Globus pallidus (tissue), 1 donor: ENCODE measurements at places on chromosomes 5 and 9.

DNA sequence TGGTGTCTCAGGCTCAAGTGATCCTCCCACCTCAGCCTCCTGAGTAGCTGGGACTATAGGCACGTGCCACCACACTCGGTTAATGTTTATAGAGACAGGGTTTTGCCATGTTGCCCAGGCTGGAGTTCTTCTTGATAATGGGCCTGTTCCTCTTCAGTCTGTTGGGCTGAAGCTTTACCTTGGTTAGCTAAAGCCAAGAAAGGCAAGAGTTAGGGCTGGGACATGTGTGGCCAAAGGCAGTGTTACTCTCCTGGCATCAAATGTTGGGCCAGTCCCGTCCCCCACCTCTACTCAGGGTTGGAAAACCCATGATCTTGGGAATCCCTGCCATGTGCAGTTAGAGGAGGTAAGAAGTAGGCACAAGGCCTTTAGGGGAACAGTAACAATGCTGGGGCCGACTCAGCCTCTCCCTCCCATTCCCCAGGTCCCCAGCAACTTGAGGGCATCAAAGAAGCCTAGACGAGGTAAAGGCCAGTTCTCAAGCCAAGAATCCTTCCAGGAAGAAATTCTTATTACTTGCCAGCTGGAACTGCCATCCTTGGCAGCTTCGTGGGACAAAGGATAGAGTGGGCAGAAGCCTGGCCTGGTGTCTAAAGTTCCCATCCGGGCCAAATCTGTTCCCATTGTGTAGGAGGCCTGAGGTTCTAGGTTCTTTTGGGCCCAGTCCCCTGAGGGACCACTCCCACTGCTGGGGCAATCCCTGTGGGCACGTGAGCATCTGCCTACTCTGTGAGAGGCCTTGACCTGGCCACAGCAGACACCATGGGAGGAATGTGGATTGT lies 4.5 kb downstream of the EGR1 start:
- no peak for DNase-seq

- no peak for DNase-seq
These were observed 27.7 kb upstream of the ZNF622 start for GRCh38 chr5:16493261-16493660.

DNA sequence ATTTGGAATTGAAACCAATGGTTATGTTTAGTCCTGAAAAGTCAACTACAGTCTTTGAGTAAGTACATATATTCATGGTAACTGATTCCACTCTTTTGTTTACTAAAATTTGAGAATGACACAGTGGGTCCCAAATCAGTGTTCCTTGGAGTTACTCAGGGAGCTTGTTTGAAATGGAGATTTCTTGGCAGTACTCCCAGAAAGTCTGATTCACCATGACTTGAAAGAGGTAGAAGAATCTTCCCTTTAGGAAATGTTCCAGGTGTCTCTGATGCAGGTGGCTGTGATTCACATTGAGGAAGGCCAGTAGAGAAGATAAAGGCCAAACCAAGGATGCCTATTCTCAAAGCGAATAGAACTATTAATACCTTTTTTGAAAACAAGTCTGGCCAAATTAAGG lies 1078.3 kb downstream of the CDH12 start:
- no peak for DNase-seq

DNA sequence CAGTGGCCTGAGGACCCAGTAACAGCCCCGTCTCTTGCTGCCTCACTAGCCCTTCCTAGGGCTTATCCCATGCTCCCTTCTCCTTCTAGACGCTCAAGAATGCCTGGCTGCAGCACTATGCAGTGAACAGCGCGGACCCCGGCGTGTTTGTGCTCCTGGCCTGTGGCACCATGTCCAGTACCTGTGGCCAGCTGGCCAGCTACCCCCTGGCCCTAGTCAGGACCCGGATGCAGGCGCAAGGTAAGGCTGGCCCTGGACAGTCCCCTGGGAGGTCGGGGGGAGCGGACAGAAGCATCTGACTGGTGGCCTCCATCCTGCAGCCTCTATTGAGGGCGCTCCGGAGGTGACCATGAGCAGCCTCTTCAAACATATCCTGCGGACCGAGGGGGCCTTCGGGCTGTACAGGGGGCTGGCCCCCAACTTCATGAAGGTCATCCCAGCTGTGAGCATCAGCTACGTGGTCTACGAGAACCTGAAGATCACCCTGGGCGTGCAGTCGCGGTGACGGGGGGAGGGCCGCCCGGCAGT lies 20.5 kb downstream of the PTGES2 start:
- DNase-seq = no peak

- DNase-seq = no peak
These were observed 107.5 kb downstream of the NREP start for GRCh38 chr5:111649516-111649915.

GRCh38 chr5:173624282-173624681 lies 7.8 kb upstream of the BOD1 start:
- DNase-seq = no peak

DNA sequence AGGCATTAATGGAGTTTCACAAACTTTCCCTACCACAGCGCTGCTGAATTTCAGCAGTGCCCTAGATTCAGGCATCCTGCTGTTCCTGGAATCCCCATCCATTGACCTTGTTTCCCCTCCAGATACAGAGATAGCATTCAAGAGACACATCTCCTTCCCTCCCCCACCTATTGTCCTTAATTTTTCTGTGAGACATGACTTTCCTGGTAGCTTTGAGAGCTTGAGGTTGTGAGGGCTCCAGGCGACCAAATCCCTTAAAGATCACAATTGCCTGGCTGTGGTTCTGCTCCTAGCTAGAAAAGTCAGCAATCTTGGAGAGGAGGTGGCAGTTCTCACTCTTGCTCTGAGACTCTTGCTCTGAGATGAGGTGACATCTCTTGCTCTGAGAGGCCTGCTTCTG lies 48.0 kb downstream of the PRR16 start:
- DNase-seq = no peak

GRCh38 chr9:17847908-17848307 lies 269.0 kb downstream of the SH3GL2 start:
- no peak for DNase-seq

- no peak for DNase-seq
These were observed 92.4 kb downstream of the PRDM6 start for GRCh38 chr5:123181394-123181801.

DNA sequence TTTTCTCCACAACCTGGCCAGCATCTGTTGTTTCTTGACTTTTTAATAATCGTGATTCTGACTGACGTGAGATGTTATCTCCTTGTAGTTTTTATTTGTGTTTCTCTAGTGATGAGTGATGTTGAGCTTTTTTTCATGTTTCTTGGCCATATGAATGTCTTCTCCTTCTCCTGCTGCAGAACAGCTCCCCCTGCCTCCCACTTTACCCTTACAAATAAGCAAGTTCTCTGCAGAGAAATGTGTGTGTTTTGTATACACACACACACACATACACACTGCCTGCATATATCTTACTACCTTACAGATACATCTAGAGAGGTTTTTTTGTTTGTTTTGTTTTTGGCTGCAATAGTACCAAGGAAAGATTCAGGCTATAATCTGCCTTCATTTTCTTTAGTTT lies 88.7 kb upstream of the PHF24 start:
- no peak for DNase-seq
